ENCODE measurements at places on chromosomes 7 and 10.

DNA sequence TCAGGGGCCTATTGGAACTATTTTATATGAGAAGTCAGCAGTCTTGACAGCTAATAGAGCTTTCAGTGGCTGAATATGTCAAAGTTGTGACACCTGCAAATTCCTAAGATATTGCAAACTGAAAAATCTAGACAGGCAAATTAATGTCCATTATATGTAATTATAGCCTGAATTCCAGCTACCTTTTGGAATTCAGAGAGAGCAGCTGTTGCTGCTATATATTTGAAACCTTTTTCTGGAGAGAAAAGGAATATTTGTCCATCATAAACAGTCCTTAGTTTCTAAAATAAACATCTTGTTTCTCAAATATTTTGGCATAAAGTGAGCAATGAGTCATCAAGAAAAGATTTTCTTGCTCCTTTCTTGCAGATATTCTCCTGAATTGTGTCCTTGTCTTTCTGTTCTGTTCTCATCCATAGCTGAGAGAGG lies 408.9 kb upstream of the SEMA3D start:
- DNase-seq: no peak

DNA sequence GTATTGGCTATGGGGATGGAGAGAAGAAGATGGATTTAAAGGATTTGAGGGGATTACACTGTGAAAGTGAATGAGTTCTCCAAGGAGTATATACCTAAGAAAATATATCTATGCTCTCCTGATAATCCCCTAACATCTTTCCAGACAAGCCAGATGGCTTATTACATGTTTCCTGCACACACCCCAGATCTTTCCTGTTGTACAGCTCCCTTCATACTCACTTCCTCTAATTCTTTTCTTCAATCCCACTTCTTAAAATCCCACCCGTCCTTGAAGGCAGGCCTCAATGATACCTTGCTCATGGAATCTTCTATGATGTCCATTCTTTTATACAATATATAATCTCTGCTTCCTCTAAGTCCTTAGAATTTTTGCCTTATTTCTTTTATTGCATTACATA lies 317.2 kb upstream of the DGKB start:
- DNase-seq: no peak

GRCh38 chr7:96737545-96738050 lies 28.0 kb upstream of the SEM1 start:
- DNase-seq: no peak

DNA sequence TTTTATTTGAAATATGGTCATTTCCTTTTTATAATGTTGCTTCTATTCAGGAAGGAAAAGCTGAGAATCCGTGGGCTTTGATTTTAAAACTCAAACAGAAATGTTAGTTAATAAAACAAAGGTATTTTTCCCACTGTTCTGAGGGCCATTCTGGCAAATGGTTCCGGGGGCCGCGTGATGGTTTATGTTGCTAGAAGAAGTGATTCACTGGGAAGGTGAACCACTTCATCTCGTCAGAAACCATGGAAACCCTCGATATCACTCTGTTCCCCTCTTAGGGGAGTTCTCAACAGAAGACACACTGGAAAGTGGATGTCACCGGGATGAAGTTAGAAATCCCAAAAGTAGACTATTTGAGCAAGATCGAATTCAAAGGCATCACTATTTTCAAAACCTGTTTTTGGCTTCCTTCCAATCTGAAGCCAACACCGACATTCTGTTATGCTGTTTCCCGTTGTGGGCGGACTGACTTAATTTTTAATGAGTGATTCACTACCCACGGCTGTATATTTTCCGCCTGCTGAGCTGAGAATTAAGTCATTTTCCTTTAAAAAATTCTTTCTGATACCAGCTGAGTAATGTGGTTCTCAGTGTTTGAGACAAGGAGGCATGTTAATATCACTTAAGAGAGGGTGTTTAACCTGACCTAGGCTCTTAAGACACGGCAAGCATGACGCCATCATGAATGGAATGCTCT lies 84.1 kb downstream of the PTPRE start:
- DNase-seq: no peak

DNA sequence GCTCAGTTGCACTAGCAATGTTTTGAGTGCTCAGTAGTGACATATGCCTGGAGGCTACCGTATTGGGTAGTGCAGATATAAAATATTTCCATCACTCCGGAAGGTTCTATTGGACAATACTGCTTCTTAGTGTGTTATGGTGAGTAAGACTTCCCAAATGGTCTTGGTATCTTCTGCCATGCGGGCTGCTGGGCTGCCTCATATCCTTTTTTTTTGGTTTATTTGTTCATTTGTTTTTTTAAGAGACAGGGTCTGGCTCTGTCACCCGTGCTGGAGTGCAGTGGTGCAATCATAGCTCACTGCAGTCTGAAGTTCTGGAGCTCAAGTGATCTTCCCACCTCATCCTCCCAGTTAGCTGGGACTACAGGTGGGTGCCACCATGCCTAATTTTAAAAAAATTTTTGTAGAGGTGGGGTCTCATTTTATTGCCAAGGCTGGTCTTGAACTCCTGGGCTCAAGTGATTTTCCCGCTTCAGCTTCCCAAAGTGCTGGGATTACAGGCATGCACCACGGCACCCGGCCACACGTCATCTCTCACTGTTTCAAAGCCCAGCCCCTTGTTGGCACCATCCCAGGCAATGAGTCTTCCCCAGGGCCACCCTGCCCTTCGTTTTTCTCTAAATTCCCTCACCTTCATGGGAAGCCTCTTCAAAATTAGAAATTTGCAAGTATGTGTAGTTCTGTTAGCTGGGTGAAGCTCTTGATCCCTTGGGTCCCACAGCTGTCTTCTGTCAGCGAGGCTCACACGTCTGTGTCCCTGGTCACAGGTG lies 111.0 kb upstream of the KLF14 start:
- no peak for DNase-seq

DNA sequence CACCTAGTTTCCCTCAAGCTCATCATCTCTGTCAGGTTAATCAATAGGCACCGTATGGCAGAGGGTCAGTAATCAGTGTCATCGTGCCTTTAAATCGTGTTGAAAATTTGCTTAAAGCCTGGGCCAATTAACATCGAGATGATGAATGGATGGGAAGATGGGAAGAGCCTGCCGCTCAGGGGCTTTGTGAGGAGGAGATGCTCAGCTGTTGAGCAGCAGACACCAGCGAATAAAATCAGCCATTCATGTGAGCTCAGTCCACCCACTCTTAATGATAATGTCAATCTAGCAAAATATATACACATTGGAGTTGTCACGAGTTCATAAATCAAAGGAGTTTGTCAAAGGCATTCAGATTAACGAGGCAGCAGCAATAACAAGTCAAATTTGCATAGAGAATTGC lies 97.7 kb downstream of the BTRC start:
- DNase-seq: no peak

DNA sequence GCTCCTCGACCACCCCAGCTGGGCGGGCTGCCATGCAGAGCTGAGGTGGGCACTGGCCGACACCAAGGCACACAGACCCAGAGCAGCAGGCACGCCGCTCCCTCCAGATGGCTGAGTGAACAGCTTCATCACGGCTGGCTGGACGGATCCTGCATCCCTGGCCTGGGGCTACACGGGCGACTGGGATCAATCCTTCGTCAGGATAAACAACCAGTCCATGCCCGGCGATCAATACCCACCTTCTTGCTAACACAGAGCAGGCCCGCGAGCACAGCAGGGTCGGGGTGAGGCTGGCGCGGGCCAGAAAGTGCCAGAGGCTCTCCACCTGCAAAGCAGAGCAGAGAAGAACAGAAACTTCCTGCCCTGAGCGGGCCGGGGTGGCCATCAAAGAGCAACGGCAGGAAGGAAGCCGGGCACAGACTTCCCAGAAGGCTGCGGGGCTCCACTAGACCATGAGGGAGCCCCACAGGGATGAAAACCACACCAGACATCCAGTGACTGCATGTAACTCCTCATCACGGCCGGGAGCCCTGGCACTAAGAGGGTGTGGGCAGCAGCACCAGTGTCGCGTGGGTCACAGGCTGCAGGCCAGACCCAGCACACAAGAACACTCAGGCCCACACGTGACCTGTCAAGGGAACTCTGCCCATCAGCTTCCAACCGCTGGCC lies 166.4 kb downstream of the MAD1L1 start:
- DNase-seq: peak; percentile 37

- no peak for DNase-seq
These were observed 117.2 kb downstream of the ANLN start for GRCh38 chr7:36506820-36507219.

Measured in naive thymus-derived CD8-positive, alpha-beta T cell (primary cell).